ENCODE measurements at places on chromosomes 7 and 10.
A peak's percentile ranks its signal among the peaks of the same experiment; 100 is the strongest.

DNA sequence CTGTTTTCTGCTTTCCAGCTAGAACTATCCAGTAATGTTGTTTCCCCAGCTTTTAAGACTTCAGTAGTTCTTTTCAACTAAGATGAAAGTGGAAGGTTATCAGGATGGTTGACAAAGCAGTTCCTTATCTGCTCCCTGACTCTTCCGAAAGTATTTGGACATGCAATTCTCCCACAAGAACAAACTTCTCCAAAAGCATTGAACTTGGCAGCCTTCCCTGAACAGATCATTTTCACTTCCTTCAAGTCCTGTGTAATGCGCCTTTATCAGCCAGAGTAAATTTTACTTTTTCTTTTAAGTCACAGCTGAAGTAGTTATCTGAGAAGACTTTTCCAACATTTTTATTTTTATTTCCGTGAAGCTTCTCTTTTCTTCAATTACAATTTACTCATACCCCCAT is 39.7 kb downstream of the CDC14C start:
- no peak for DNase-seq

DNA sequence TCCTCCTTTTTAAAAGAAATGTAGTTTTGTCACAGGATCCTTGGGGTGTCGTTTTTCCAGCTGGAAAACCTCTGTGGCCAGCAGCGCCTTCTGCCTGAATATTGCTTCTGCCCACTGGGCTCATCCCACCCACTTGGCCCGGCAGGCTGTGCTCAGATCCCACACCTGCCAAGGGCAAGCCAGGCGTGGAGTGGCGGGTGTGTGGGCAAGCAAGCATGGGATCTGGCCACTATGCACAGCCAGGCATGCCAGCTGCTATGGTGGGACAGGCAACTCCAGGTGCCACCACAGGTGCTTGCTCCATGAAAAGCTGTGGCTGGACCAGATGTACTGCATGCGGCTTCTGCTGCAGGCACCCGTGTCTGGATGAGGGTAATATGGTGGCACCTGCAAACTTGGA is 31.2 kb upstream of the INPP5F start:
- no peak for DNase-seq

GRCh38 chr10:9635691-9636090 is 1382.0 kb upstream of the CELF2 start:
- no peak for DNase-seq

- DNase-seq: no peak
These were observed 1217.8 kb upstream of the LRRTM3 start for GRCh38 chr10:65708057-65708456.

DNA sequence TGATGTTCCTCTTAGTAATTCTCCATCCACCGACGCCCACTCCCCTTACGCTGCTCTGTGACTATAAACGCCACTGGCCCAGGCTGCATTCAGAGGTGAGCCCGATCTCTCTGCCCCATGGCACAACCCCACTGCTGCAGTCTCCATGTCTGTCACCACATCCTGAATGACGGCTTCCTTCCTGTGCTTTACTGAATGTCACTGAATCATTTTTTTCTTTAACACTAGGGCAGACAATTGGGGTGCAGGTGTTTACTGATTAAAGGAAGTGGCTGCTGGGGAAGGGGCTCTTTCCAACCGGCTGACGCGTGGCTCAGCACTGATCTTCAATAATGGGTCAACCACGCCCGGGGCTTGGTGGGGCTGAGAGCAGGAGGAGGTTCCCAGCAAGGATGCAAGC is 208.3 kb downstream of the USP6NL start:
- peak; percentile 59 for DNase-seq

- no peak for DNase-seq
These were observed 1.3 kb upstream of the EIF3B start for GRCh38 chr7:2353113-2353935.

DNA sequence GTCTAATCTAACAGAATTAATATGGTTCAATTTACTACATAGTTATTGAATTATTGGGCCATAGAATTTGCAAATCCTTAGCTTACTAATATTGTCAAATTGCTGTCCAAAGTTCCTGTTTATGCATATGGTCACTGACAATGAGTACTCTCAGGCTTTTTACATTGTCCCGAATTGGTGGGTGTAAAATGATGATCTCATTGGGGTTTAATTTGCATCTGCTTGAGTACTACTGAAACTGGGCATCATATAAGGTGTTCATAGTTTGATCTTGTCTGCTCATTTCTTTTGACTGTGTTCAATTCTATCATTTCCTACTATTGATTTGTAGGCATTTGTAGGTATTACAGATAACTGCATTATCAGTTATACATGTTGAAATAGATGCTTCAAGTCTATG is 12.7 kb downstream of the ABCA13 start:
- no peak for DNase-seq

GRCh38 chr7:95391761-95392160 is 4.4 kb downstream of the PON3 start:
- DNase-seq: no peak

- peak; percentile 33 for DNase-seq
These were observed 6.9 kb downstream of the STN1 start for GRCh38 chr10:103911021-103911459.

DNA sequence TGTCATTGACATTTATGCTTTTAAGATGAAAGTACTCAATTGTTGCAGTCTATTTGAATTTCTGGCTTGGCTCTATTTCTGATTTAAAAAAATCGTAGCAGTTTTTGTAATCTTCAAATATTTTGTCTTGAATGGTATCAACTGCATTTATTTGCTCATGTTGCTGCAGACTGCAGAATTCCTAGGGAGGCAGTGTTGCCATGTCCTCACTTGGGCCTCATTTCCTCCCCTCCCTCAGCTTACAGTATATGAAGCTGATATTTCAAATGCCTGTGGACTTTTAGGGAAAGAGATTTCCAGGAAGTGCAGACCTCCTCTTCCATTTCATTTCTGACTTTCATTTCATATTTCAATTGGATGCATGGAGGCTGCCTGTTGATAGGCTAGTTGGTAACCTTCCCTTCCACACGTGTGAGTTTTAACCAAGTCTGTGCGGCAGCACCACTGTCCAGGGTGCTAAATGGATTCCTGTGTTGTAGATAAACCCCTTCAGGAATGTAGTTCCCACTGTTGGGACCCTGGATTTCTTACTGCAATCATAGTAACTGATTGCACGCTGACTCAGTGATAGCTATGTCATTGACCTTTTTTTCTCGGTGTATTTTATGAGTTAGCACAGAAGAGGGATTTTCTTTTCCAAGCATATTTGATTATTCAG is 17.5 kb downstream of the VPS50 start:
- no peak for DNase-seq

DNA sequence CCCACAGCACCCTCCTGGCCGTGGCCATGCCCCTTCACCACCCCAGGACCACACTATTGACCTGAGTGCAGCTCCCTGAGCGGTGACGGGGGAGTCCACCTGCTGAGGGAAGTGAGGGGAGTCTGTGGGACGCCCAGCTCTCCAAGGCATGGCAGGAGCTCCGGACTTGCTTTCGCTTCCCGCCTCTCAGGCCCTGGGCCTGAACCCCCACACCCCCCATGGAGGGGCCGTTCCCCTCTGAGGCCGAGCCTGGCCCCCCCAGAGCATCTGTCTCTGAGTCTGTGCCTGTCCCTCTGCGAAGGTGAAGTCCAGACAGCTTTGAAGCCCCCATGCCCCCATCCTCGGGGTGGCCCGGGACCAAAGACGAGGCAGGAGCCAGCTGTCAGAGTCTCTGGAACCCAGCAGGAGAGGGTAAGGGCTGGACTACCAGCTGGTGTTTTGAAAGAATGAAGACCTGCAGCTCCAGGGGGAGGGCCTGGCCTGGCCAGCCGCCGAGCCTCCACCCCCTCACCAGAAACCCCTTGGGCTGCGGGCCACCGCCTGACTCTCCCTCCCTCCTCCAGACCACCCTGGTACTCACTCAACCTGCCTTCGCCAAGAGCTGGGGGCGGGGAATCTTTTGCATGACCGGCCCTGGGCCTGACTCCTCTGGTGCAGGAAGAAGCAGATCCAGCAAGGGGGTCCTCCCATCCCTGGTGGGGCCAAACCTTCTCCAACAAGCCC is 114.0 kb downstream of the PDGFA start:
- no peak for DNase-seq

- DNase-seq: no peak
These were observed 183.7 kb downstream of the GPAM start for GRCh38 chr10:111999915-112000302.

- DNase-seq: no peak
These were observed 5.0 kb downstream of the ZYX start for GRCh38 chr7:143385891-143386781.

- DNase-seq: no peak
These were observed 3.8 kb downstream of the PDE1C start for GRCh38 chr7:32066441-32066840.

DNA sequence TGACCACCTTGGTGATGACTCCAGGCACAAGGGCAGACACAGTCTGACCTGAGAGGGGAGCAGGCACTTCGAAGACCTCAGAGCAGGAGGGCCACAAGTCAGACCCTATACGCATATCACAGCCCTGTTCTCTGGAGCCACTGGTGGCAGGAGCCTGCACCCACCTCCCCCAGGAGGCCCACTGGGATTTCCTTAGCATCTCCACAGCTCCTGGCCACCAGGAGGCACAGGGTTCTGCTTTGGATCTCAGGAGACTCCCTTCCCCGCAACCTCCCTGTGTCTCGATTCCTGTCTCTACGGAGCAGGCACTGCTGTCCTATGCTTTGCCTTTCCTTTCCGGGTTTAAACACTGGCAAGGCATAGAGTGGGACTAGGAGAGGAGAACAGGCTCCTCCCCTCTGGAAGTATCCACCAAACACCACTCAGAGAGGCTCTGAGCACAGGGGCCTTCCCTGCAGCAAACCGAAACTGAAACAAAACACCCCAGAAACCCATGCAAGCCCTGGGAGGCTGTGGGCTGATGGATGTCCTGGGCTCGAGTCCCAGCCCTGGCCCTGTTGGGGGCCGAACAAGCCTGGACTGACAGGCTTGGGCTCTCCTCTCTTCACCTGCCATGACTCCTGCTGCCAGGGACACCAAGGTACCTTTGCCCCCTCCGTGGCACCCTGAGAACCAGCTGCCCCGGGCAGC is 166.3 kb downstream of the NEURL1 start:
- peak; percentile 60 for DNase-seq

- DNase-seq: no peak
These were observed 6.8 kb downstream of the FAM131B start for GRCh38 chr7:143355450-143356385.

GRCh38 chr7:117564080-117564479 is 84.3 kb downstream of the CFTR start:
- no peak for DNase-seq

GRCh38 chr7:16594061-16594460 is 51.5 kb downstream of the ANKMY2 start:
- no peak for DNase-seq

DNA sequence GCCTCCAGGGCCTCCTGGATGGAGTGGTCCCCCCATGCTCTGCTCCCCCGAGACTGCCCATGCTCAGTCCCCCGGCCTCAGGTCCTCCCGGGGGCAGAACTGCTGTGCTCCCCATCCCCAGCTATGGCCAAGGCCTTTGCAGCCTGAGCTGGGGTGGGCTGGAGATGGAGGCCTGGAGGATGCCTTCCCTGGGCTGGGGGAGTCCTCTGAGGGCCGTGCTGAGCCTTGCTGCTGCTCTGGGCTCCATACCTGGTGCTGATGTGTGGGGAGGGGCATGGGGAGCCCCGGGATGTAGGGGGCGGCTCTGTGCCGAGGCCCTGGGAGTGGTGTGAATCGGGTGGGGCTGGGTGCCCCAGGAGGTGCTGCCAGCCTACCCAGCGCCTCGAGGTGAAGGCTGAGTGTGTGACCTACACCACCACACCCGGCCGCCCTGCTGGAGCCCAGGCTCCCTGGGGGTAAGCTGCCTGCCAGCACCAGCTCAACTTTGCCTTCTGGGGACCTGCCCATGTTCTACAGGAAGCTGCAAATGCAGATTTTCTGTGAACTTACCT is 109.5 kb downstream of the UNCX start:
- no peak for DNase-seq

DNA sequence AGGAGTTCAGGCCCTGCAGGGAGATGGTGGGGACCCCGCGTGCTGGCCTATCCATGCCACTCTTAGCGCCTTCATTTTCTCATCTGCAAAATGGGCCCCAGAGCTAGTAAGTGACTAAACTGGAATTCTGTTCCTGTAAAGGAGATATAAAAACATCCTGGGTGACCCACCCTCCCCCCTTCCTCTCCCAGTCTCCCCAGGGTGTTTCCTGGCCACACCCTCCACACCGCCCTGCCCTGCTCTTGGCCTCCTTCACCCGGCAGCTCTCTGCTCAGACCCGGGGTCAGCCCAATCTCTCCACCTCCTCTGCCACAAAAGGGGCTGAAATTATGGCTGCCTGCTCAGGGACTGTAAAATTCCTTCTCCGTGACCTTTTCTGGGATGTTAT is 70.7 kb downstream of the C10orf105 start:
- DNase-seq: no peak

DNA sequence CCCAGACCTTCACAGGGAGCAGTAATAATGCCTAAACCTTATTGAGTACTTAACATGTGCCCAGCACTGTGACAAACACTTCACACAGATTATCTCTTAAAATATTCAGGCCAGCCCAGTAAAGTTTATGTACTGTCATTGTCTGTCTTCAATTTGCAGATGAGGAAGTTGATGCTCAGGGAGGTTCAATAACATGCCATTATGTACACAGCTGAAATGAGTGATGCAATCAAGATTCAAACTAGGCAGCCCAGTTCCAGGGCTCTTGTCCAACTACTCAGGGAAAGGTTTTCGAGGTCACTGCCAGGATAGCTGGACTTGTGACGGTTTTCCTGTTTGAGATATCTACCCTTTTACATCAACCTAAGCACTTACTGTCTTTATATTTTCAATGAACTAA is 56.1 kb downstream of the AUTS2 start:
- DNase-seq: no peak

DNA sequence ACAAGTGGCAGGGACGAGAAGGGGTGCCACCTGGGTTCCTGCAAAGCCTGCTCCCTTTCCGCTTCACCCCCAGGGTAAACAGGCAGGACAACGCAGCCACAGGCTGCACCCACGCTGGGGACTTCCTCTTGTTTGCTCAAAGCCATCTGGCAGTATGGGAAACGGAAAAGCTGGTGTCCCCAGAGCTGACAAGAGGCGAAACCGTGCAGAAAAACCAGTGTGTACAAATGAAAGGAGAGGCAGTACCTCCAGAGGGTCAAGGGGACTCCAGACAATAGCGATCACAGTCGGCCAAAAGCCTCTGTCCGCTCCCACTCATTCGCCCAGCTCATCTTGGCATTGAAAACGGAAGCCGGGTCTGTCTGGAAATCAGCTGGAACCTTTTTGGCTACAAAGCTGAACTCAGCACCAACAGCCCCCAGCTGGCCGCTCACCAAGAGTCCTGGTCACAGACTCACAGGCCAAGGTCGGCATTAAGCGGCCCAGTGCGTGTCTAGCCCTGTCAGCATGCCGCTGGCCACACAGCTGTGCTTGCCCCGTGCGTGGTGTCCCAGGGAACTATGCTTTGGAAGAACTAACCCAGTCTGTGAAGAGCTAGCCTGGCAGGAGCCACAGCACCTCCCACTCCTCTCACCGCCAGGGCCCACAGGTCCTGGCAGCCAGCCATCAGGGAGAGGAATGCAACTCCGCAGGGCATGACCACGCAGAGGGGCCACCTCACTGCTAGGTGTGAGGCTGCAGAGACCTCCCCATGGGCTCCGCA is 10.4 kb downstream of the TNS3 start:
- DNase-seq: no peak

GRCh38 chr7:14739168-14739840 is 163.2 kb downstream of the DGKB start:
- DNase-seq: no peak

- DNase-seq: no peak
These were observed 7.7 kb downstream of the INSIG1 start for GRCh38 chr7:155305231-155305904.

GRCh38 chr7:109945820-109946518 is 1145.0 kb upstream of the LRRN3 start:
- DNase-seq: no peak

Measured in stimulated activated naive CD8-positive, alpha-beta T cell treated with anti-CD3 and anti-CD28 coated beads, Interleukin-15, Interleukin-2, amounts not matched to agents 100 U/mL and 50 U/mL, for 24 hours (primary cell).